NCI-H510A (cell line): ENCODE measurements at places on chromosomes 2 and 18.

DNA sequence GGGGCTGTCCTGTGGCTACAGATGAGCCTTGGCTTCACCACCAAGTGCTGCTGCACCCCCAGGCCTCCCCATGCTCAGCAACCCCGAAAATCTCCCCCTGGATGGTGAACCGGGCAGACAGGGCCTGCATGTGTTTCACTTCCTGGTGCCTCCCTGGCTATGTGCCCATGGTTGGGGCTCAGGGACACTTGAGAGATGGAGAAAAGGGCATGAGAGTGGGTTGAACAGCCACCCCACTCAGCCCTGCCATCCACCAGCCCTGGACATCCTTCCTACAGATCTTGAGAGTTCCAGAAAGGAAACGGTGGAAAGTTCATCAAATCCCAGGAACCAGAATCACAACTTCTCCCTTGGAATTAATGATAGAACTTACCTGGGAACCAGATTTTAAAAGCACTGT is 74.7 kb upstream of the TEX51 start:
- no peak for DNase-seq

GRCh38 chr2:37786854-37787253 is 115.4 kb upstream of the CDC42EP3 start:
- peak; percentile 91 for DNase-seq

- DNase-seq: no peak
Observed at GRCh38 chr2:218607436-218608115, at the start of gene PLCD4. TSS of gene PLCD4 (plus strand) at chr2:218607899. CDS start at chr2:218615740, 7,841 bp downstream.

- DNase-seq: peak; percentile 44
Observed at GRCh38 chr2:101113441-101114267, 37.5 kb downstream of the TBC1D8 start.

- no peak for DNase-seq
Observed at GRCh38 chr2:126663184-126663963, 7.4 kb downstream of the GYPC start.

GRCh38 chr2:178263159-178263860 is 69.0 kb downstream of the OSBPL6 start:
- no peak for DNase-seq

DNA sequence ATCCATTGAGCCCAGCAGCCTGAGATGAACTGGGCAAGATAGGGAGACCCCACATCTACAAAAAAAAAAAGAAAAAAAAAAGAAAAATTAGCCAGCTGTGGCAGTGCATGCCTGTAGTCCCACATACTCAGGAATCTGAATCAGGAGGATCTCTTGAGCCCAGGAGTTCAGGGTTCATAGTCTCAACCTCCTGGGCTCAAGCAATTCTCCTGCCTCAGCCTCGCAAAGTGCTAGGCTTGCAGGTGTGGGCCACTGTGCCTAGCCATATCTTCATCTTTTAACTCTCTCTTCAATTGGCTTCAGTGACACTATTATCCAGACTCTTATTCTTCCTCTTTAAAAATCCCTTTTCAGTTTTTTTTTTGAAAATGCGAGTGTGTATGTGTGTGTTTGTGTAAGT is 28.5 kb upstream of the YES1 start:
- DNase-seq: no peak

DNA sequence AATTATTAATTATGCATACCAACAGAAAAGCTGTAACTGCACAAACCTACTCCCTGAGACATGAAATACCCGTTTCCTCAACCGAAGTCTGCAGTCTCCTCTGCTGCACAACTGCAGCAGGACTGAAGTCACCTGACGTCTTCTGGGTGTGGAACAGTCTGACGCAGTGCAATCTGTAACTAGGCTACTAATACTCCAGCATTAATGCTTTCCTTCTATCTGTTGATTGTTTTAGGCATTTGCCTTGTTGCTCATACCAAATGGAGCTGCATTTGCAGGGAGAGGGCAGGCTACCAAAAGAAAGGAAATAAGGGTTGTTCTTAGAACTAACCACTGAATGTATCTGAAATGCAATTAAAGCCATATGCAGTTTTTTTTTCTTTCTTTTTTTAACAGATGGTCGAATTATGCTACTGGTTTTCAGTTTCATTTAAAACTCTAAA is 40.1 kb downstream of the RTN4 start:
- no peak for DNase-seq

DNA sequence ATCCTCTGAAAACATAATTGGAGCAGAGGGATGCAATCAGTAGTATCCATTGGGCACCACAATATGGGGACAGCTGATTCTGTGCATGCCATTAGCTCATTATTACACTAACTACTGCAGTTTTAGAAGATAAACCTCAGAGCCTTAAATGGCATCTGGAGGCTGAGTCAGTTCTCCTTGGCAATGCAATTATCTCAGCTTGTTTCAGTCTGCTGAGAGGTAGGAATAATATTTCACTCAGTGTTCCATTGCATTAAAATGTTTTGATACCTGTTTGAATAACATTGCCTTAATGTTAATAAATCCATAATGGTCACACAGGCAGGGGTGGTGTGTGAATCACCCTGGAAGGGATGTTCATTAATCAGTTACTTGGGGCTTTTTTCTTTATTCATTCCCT is 309.6 kb downstream of the LRRTM1 start:
- DNase-seq: no peak

DNA sequence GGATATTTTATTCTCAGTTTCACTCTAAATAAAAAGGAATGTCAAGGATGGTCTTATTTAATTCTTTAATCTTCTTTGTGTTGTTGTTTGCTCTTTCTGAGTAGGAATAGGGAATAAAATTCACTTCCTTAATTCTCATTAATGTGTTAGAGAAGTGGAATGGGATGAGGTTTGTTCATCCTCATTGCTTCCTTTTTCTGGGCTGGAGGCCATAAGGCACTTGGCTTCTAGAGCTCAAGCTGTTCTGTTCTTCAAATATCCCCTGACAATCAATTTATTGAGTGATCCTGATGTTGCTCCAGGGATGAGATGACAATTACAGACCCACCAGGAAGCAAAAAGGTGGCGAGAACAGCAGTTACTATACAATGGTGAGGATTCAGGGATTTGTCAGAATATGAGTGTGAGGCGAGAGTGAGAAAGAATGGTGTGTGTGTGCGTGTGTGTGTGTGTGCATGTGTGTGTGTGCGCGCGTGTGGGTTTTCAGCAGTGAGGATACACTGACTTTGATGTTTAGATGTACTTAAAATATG is 557.6 kb upstream of the FANCL start:
- DNase-seq: no peak

GRCh38 chr2:181466661-181467576 is 9.7 kb downstream of the ITGA4 start:
- DNase-seq: no peak

DNA sequence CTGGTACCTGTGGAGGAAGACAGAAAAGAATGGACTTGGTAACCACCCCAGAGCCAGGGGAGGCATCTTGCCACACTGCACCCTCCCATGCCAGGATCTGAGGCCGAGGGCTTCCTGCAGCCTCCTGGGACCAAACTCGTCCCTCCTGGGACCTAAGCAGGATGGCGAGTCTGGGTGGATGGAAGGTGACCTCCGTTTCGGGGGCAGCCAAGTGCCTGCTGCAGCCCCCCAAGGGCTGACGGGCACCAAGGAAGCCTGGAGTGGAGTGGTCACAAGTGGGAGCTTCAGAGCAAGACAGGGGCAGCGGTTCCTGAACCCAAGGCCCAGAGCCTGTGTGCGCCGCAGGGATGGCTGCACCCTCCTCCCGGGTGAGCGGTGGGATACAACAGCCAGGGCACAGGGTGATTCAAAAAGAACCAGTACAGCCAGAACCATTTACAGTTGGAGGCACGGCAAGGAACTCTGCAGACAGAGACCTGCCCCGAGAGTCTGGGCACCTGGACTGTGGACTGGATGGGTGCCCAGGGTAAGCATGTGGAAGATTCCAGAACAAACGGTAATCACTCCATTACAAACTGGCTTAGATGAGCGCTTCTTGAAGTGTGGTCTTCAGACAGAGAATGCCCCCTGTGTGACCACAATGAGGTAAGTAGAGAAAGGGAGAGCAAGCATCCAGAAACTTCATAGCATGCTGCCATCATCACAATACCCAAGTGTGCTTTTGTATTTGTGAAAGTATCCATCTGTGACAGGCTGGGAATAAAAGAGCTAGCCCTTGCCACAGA is 12.1 kb downstream of the HS1BP3 start:
- DNase-seq: no peak

DNA sequence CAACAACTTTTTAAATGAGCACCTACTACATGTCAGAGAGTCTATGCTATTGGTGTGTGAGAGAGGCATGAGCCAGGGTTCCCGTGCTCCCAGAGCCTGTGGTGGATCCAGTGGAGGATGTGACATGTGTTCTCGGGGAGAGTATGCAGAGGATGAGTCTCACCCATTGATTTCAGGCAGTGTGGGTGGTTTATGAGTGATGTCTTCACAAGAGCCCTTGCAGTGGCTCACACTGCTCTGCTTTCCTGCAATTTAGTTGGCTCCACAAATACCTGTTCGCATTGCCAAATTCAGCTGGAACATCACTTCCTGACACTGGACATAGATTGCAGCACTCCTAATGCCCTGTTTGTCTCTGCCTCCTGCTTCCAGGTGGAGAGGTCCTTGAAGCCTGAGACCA is 243.6 kb upstream of the CXCR4 start:
- DNase-seq: peak; percentile 71

DNA sequence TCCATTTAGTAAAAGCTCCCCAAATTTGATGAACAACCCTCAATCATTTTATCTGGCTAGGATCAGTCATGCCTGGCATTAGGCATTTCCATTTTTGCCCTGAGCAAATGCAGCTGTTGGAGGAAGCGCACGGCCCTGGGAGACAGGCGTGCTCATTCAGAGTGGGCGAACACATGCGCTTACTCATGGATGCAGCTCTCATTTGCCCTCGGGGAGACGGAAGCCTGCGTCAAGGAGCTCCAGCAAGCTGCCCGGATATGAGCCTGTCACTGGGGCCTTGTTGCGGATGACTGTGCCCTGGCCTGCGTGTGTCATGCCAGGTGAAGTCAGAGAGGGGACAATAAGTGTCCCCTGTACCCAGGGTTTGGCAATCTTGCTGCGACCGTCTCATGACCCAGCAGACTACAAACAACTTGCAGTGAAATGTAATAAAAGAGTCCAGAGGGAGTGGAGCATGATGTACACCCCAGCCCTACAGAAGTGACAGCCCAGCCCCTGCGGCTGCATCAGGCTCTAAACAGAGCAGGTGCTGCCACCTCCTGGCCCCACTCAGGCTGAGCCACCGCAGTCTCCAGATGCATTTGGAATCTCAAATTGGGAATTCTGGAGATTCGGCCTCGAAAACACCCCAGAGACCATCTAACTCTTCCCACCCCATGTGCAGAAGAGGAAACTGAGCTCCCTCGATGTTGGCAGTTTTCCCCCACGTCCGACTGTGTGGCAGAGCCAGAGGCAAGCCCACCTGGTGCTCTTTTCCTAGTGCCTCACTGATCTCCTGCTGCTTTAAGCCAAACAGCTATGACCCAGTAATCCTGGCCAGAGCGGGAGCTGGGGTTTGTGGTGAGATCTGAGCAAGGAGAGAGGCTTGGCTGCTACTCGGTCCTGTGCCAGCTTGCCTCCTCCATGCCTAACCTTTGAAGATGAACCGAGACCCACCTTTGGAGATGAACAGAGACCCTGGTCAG is 105.0 kb upstream of the ALK start:
- no peak for DNase-seq

- no peak for DNase-seq
Observed at GRCh38 chr2:98242003-98242402, 104.3 kb upstream of the CNGA3 start.

- DNase-seq: no peak
Observed at GRCh38 chr2:175169191-175169590, 1.2 kb upstream of the ATF2 start.

DNA sequence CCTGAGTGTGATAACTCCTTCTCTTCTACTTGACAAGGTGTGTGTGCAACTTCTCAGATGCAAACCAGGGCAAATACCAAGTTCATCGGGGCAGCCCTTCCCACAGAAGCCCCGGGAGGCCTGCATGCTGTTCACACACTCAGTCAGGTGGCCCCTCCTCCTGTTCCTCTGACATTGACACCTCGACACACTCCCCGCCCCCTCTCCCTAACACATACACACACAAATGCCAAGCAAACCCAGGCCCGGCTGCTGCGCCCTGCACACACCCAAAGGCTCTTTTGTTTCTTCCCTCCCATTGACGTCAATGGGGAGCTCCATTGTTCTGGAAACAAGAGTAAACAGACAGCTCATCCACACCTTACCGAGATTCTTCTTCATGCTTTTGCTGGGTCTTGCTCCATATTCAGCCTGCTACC is 1.7 kb upstream of the PER2 start:
- DNase-seq: peak; percentile 97

DNA sequence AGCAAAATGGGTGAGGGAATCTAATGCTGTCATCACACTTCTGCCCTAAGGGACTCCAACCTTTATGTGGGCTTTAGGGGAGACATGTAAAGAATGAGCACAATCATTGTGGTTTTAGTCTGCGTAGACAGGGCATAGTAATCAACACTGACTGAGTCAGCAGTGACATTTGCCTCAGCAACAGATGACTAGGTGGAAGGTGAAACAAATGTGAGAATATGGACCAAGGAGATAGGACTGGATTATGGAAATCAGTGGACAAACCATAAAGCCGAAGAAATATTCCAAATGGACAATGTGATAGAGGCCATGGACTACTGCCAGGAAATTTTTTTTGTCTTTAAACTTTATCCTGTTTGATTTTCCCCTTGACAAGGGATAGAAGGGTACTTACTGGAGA is 83.9 kb downstream of the PDK1 start:
- DNase-seq: no peak

- peak; percentile 20 for DNase-seq
Observed at GRCh38 chr2:201643216-201643890, at the start of gene TMEM237. TSS of gene TMEM237 (minus strand) at chr2:201643503. CDS start at chr2:201643400, 103 bp downstream.

GRCh38 chr2:104769096-104769495 is 84.8 kb upstream of the POU3F3 start:
- no peak for DNase-seq

DNA sequence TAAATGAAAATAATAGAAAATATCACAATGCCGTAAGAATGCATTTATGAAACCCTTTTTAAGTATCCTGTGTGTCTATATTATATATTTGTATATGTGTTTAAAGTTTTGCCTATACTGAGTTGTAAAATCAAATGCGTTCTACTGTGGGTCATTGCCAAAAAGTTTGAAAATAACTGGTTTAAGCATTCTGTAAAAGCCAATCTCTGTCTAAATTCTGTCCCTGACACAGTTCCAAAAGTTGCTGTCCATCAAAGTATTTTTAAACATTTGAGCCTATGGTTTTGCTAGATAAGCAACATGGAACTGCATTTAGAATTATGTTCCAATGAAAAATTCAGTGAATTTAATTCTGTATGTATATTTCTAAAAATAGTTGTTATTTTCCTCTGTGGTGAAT is 1360.4 kb upstream of the CRIM1 start:
- no peak for DNase-seq

DNA sequence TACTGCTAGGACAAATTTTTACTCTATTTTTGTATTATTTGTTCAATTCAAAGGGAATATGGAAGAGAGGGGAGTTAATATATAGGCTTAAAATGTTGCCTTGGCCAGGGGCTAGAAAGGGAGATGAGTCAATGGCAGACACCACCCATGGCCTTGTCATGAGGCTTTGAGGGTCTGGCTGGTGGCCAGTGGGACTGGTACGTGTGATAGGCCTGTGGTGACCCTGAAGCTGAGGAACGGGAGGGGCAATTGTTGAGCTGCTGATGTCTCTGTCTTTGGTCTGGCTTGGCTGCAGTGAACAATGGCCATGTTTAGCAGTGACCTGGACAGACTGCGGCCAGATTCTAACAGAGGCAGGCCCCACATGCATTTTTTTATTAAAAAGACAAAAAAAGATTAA is 18.5 kb downstream of the GKN1 start:
- DNase-seq: no peak
